ENCODE measurements at places on chromosomes 4 and X.

- peak; percentile 5 for DNase-seq
These were observed 65.3 kb upstream of the SHISA3 start for GRCh38 chr4:42331914-42332368.

DNA sequence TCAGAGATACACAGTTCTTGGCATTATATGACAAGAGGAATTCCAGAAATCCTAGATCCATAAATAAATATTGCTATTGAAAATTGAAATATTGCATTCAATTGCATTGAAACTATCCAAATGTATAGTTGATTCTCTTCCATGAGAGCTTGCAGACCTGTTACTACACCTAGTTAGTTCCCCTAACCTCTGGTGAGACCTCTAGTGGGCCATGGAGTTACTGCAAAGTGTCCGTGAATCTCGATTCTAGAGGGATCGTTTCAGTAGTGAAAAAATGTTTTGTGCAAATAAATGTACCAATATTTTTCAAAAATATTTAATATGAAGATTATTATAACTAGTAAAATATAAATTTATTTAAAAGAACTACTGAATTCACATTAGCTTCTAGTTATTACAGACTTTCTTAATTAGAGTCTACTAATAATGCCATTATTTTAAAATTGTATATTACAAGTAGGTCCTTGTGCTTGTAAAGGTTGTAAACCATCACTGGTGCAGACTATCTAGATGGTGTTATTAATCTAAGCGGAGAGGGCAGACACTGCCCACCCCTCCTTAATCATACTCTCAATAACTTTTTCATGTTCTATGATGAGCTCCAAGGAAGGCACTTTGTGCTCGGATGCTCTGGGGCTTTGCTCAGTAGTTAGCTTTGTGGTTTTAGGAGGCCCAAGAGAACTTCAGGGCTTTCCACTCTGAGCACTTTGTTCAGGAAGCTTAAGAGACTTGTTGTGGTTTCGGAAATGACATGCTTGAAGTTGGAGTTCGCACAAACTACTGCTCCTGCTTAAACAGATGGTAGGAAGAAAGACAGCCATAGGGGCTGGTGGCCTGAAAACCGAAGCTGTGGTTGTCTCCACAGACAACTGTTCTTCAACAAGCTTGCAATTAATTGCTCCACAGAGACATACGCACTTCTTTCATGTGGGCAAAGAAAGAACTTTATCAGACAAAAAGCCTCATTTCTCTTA, 42.8 kb downstream of the IL21 start:
- peak; percentile 41 for DNase-seq

GRCh38 chrX:80879143-80879542, 69.5 kb upstream of the BRWD3 start:
- DNase-seq, result peak; percentile 1

- no peak for DNase-seq
These were observed 60.3 kb upstream of the RXFP1 start for GRCh38 chr4:158461336-158461735.

All from EH (cell line).